ENCODE measurements at places on chromosomes 1 and 21.

GRCh38 chr1:43832255-43832654 is 101.3 kb upstream of the ARTN start:
- DNase-seq: no peak

- no peak for DNase-seq
Measured at GRCh38 chr1:100642826-100643225, 76.7 kb upstream of the VCAM1 start.

- no peak for DNase-seq
Measured at GRCh38 chr1:31423418-31423947, 10.5 kb downstream of the SERINC2 start.

- DNase-seq: no peak
Measured at GRCh38 chr1:236421850-236422516, 27.9 kb downstream of the EDARADD start.

DNA sequence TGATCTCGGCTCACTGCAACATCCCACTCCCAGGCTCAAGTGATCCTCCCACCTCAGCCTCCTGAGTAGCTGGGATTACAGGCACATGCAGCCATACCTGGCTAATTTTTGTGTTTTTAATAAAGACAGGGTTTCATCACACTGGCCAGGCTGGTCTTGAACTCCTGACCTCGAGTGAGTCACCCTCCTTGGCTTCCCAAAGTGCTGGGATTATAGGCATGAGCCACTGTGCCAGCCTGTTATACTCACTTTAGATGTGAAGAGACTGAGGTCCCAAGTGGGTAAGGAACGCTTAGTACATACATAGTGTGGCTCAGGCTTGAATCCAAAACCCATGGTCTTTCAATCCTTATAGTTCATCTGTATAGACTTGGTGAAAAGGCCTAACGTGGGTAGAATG is 63.7 kb upstream of the EPS8L3 start:
- no peak for DNase-seq

DNA sequence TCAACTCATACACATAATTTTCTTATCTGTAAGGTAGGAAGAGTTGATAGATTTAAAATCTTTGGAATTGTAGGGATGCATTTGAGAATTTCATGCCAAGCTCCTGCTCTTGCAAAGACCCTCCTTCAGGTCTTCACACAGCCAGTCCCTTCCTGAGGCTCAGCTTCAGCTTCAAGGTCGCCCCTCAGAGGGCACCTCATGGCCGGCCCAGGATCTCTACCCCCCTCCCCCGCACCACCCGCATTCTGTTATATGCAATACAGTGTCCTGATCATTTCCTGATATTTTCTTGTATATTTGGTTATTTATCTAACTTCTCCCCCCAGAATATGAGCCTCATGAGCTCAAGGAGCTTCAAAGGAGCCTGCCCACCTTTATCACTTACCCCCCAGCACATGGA is 47.0 kb upstream of the BACE2 start:
- DNase-seq: no peak

GRCh38 chr1:116556289-116557006 is 14.4 kb downstream of the CD58 start:
- peak; percentile 70 for DNase-seq

DNA sequence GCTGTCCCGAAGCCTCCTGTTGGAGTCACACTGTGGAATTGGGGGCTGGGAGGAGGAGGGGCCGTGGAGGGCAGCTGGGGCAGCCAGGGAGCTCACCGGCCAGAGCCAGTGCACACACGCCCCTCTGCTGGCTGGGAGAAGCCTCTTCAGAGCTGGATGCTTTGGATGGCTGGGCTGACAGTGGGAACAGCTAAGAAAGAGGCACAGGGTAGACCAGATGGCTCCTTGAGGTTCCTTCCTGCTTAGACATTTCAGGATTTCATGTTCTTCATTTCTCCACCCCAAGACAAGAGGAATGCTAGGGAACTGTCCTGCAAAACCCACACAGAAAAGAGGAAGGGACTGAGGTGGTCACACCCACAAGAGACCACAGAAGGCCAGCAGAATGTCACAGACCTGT is 254.8 kb upstream of the VAMP3 start:
- DNase-seq: peak; percentile 30
